ENCODE measurements at places on chromosomes 3 and 15.

DNA sequence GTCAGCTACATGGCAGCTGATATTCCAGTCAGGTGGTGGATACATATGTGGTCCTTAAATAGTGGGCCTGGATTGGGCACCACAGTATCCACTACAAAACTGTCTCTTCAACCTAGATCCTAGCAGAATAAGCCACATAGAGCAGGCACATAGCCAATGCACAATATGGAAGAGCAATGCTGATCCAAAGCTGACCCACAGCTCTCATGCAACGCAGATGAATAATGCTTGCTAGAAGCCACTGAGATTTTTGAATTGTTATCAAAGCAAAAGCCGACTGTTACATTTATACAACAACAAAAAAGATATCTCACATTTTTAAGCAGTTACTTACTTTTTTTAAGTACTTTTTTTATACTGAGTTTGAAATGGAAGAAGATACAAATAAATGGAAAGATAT is 11.2 kb downstream of the CNTN3 start:
- no peak for DNase-seq

DNA sequence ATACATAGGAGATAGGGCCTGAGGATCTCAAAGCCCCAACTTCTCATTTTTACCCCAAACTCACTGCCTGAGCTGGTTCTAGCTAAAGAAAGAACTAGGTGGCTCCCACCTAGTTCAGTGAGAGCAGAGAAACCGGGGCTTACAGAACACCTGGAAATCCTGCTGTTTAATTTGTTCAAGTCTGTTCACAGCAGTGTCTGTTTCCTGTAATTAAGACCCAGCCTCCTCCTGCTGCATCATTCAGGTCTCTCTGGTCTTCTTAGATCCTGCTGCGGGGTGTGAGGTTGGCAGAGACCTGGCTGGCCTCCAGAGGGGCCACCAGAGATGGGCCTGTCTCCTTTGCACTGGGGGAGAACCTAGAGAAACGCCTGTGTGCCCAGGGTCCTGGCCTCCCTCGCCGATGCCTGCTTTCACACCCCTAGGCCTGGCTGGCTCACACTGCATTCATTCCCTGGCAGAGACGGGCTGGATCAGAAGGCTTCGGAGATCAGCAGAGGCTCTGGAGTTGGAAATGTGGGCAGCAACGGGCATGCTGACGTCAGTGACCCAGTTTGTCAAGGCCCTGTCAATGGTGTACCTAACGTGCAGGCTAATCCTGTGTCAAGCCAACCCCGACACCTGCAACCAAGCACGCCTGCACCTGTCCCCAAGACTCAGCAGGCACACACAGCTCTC is 4.9 kb upstream of the CHRNA3 start:
- DNase-seq, result no peak

- no peak for DNase-seq
Measured at GRCh38 chr3:44179246-44179645, 62.4 kb upstream of the TOPAZ1 start.

DNA sequence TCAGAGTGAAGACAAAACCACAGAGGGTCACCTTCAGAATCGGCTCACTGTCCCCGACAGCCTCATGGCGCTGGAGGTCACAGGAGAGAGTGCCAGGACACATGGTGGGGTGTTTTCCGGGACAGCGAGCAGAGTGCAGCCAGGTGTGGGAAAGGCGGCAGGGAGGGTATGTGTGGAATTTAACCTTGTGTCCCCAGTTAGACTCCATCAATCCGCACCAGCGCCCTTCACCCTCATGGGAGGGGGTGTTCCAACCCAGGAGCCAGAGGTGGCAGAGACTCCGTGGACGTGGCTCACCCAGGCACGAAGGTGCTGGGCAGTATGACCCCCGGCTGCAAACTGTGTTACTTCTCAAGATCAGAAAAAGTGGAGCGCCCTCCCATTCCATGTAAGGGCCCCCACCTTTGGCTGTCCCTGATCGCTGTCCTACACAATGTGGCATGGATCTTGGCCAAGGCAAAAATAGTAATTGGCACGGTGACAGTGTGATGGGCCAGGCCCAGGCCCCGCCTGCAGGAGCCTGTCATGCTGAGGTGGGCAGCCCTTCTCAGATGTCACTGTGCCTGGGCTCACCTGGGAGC is 190.3 kb downstream of the XXYLT1 start:
- no peak for DNase-seq

DNA sequence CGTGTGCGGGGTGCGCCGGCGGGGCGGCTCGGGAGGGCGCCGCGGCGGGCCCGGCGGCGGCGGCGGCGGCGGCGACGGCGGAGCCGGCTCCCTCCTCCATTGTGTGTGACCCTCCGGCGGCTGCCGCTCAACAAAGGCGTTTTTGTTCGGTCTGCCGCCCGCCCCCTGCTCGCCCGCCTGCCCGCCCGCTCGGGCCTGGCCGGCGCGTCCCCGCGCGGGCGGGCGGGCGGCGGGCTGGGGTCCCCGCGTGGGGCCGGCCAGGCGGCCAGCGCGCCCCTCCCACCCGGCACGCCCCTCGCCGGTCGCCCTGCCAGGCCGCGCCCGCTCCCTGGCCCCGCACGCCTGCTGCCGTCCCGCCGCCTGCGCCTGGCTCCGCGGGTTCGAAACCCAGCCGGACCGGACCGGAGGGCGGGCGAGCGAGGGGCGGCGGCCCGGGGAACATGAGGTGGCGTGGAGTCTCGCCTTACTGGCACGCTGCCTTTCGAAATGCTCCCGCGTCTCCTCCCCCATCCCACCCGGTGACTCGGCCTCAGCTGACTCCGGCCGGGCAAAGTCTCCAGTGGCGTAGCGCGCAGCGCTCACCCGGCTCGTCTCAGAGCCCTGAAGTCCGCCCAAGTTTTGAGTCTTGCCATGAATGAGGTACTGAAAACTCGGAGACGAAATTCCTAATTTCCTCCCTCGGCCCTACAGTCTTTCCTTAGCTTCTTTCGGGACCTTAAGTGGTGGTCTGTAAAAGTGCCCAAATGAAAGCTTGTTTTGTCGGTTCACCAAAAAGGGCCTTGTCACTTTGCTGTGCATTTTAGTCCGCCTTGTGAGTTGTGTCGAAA is 588 bp downstream of the MAPK6 start:
- DNase-seq, result no peak

DNA sequence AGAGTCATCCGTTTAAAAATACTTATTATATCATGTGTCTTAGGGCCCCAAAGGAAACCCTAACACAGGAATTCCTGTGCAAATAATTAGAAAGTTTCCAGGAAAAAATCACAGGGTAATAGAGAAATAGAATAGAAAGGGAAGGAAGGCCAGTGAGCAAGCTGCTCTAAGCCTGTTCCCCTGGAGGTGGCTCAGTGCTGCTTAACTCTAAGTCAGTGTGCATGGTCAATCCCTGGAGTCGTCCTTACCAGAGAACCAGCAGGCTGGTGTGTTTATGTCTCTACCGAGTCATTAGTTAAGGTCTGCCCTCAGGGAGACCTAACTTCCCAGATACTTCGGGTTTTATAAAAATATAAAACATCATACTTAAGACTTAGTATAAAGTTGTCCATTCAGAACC is 21.0 kb upstream of the MCF2L2 start:
- no peak for DNase-seq

DNA sequence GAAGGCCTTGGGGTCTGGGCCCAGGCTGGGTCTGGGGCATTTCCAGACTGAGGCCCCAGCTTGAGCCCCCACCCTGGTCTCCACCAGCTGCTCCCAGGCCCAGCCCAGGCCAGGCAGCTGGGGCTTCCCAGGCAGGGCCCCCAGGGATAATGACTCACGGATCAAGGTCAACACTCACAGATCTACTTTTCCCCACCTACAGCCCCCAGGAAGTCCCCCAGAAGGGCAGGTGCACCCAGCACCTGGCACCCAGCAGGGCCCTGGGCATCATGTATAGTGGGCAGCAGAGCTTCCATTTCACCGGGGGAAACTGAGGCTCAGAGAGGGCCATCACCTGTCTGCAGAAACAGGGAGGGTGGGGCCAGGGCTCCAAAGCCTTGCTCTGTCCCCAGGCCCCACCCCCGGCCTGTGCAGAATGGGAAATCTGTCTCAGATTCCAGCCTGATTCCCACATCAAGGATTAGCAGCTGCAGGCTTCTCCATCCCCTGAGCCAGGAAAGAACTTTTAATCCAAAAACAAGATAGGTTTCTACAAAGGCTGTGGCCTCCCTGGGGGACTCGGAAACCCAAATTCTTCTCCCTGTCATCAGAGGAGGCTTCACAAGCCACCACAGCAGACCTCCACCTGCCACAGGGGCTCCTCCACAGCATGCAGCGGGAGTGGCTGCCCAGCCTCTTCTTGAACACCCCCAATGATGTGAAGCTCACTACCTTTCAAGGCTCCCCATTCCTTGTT is 49.8 kb downstream of the IQSEC1 start:
- peak; percentile 45 for DNase-seq

DNA sequence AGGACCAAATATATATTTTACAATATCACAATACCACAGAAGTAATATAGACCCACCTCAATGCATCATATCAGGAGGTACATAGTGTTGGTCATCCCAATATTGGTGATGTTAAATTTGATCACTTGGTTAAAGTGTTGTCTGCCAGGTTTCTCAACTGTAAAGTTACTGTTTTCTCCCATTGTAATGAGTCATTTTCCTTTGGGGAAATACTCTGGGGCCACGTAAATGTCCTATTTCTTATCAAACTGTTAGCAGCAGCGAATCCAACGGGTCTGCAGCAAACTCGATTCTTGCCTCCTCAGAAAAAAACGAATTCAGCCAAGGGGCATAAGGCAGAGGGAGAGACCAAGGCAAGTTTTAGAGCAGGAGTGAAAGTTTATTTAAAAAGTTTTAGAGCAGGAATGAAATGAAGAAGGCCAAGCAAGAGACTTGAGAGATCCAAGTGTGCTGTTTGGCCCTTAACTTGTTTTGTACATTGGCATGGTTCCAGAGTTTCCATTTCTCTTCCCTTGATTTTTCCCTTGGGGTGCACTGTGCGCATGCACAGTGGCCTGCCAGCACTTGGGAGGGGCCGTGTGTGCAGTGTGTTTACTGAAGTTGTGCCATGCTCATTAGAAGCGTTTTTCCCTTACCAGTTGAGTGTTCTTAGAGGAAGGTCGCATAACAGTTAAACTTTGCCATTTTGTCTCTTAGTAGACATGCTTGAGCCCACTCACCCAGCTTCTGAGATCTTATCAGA is 512.5 kb downstream of the AGBL1 start:
- no peak for DNase-seq

DNA sequence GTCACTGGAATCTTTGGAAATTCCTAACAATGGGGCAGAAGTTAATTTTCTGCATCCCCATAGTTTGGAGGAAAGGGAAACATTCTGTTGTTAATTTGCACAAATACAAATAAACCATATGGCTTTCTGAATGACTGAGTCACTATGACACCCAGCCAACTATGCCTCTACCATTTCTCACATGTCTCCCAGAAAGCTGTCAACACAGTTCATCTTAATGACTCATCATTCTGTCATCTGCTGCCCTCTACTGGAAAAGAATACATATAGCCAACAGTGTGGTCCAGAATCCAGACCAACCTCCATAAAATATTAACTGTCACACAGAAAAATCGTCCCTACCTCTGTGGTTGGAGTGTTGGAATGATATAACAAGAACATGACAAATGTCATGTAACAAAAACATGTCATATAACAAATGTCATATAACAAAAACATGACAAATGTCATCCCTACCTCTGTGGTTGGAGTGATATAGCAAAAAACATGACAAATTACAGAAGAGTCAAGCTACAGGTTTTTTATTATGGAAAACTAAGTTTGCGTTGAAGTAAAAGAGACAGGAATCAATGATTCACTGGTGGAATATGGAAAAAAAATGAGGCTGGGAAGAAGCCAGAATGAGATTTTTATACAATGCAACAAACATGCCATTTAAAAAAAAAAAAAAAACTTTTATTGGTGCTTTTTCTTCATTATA is 47.7 kb upstream of the GYG1 start:
- DNase-seq, result peak; percentile 66

GRCh38 chr3:20683910-20684309 is 497.9 kb upstream of the SGO1 start:
- no peak for DNase-seq

DNA sequence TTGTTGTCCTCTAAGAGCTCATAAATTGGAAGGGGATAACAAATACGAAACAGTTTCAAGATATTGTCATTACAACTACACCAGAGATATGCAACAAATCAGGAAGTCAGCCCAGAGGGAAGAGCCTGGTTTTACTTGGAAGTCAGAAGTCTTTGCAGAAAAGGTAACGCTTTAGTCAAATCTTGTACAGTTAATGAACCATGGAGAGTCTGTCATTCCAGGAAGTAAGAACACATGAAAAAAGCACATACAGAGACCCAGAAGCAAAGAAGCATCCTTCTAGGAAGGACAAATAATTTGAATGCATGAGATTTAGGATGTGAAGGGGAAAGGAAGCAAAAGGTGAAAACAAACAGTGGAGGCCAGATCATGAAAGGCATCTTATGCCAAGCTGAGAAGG is 19.6 kb downstream of the DYNC1LI1 start:
- DNase-seq, result no peak

GRCh38 chr15:39161096-39161495 is 419.8 kb upstream of the THBS1 start:
- no peak for DNase-seq

DNA sequence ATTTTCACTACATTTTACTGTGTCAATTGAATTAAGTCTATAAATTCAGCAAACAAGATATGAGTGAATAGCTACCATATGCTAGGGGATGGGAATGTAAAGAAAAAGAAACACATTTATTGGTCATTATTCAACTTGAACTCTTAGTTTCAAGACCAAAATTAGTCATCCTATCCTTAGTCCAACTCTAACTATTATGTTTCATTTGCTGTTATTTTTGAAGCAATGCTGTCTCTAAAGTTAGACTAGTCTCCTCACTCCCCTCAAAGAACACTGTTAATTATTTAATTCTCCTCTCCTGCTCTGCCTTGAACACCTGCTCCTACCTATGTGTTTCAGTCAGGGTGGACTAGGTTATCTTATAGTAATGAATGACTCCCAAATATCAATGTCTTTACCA is 920.9 kb downstream of the TUSC7 start:
- DNase-seq, result peak; percentile 35

- no peak for DNase-seq
Measured at GRCh38 chr3:144142151-144142840, 170.7 kb downstream of the DIPK2A start.
